Activated naive CD4-positive, alpha-beta T cell treated with Interleukin-2 at 50 U/mL for 16 hours (primary cell): ENCODE measurements at places on chromosomes 5 and 9.

GRCh38 chr9:99826579-99826978 lies 4.9 kb downstream of the NR4A3 start:
- DNase-seq, result no peak

GRCh38 chr9:97857606-97858392 lies 4.8 kb downstream of the FOXE1 start:
- DNase-seq, result no peak

- DNase-seq, result no peak
These were observed 4.9 kb upstream of the FGFR4 start for GRCh38 chr5:177081859-177082258.

DNA sequence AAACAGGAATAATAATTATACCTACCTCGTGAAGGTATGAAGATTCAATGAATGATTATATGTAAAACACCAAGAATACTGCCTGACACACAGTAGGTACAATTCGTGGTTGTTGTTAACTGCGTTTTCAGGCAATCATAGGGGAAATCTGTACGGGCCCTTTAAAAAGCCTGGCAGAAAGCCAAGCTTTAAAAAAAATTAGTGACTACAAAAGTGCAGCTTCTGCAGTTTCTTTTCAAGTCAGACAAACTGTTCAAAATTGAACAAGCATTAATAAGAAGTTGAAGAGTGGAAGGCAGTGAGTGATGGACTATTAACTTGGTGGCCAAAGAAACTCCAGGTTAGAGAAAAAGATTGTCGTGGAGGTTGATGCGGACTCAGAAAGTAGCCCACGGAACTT lies 85.9 kb upstream of the TRIO start:
- DNase-seq, result no peak

- DNase-seq, result no peak
These were observed 19.9 kb downstream of the PNPLA7 start for GRCh38 chr9:137530331-137530730.

DNA sequence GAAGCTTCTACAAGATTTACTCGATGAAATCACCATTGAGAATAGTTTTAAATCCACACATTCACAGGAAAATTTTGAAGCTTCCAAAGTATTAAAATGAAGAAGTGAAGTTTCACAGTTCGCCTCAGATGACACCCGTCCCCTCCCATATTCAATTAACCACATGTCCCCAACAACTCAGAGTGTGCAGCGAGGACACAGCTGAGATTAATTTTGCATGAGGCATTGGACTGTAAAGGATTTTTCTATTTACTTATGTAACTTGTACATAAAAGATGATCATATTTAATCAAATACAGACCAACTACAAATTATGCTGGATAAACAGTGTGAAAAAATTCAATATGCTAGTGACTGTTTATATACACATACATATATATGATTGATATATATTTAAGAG lies 84.7 kb upstream of the OLFM1 start:
- no peak for DNase-seq

DNA sequence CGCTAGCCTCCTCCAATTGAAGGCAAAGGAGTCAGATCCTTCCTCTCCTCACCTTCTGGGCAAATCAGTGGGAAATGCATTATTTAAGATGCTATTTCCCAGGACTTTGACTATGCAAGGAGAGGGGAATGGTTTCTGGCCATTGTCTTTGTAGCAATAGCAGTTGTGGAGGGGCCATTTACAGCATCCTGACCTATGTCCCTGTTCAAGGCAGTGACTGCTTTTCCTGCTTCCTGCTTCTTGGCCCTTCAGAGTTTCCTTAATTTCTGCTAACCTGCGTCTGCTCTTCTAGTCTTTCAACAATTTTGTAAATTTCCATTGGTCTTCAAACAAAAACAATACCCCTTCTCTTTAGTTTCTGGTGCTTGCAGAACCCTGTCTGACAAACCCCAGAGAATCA lies 72.8 kb upstream of the PPARGC1B start:
- DNase-seq, result no peak
